Pulmonary artery endothelial cell (primary cell): ENCODE measurements at places on chromosomes 4 and X. TPM values are rescaled to one million over a fixed set of nuclear protein-coding genes. Genes with fewer than 3 reads are reported as not detected.

The GPR34 gene
- total RNA-seq: not detected in 2 replicates

The ATP2B3 gene
- total RNA-seq: 0.11 TPM in 1 of 2 replicates, not detected in the other

The ASB9 gene
- 9.2 and 21.0 TPM in 2 replicates for total RNA-seq

The CDKL2 gene
- total RNA-seq: 0.13 and 0.39 TPM in 2 replicates

The CCDC110 gene
- total RNA-seq: 0.49 and 0.73 TPM in 2 replicates

The ADH1B gene
- not detected in 2 replicates for total RNA-seq

GRCh38 chr4:72323227-72323626 lies 245.8 kb downstream of the ADAMTS3 start:
- DNase-seq: no peak

DNA sequence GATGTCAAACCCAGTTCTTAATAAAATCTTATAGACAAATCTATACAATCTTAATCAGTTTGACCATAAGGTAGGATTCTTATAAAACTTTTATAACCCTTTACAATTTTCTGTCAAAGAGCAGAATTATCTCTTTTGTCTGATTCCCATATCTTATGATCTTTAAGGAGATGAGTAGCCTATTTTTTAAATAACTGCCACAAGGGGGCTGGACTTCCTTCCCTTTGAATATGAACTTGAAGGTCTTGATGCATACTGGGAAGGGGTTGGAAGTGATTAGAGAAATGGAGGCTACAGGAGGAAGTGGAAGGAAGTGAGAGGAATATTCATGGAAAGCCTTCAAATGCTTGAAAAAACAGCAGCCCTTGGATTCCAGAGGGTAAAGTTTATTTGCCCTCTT lies 111.1 kb downstream of the APOOL start:
- DNase-seq: no peak

GRCh38 chr4:69881173-69881773 lies 21.3 kb upstream of the SULT1E1 start:
- peak; percentile 40 for DNase-seq

GRCh38 chrX:7269991-7270390 lies 122.0 kb upstream of the PUDP start:
- DNase-seq: no peak

DNA sequence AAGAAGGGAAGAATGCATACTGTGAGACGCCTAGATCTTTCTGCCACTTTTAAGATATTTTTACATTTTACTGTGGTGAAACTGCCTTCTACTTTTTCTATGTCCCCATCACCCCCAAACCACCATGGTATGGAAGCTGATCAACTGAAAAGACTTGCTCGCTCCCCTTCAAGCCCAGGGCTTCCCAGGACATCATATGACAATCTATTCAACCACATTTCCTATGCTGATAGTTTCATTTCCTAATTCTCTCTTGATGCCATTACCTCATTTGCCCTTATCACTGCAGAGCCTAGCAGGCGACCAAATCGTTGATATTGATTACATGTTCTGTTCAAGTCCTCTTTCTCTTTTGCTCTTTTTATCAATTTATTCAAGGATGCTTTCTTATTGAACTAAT lies 40.1 kb upstream of the KLHL34 start:
- DNase-seq: no peak

DNA sequence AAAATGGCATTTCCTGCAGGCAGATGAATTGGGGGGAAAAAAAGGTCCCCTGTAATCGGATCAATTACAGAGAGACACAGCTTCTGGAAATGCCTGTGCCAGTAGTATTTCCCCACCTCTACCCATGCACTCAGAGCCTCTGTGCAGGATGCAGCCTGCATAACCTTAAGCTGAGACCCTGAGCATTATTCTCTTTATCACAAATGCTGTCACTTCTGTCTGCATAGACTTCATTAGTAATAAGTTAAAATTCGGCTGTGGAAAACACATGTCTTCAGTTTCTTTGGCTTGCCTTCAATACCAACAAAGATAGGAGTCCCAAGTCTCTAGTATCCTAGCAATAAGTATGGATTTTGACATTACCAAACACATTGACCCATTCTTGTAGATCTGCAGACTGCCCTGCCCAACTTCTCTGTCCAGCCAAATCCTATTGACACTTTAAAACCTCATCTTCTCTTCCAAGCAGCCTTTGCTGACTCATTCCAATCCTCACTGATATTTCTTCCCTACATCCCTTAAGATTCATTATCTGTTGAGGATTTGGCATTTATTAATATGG lies 70.8 kb downstream of the LUZP4 start:
- no peak for DNase-seq

GRCh38 chr4:38730493-38730829 lies 52.3 kb downstream of the TLR10 start:
- DNase-seq: no peak

GRCh38 chrX:44274096-44274495 lies 69.4 kb downstream of the EFHC2 start:
- no peak for DNase-seq

- no peak for DNase-seq
Observed at GRCh38 chr4:84319124-84319523, 180.0 kb downstream of the NKX6-1 start.

DNA sequence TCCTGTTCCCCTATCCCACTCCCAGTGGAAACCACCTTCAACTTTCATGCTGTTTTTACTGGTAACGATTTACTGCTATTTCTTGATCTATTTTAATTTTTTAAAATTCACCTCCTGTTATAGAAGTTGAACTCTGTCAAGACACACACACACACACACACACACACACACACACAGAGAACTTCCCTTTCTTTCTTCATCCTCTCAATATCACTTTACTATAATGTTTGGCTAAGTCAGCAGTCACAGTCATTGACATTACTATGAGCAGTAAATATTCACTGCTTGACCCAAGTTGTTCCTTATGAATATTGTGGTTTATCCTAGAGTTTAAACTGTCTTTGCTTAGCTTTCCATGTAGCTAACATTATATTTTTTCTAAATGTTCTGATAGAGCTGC lies 24.0 kb upstream of the SGMS2 start:
- no peak for DNase-seq

- DNase-seq: no peak
Observed at GRCh38 chr4:182764137-182764536, 153.0 kb downstream of the DCTD start.

DNA sequence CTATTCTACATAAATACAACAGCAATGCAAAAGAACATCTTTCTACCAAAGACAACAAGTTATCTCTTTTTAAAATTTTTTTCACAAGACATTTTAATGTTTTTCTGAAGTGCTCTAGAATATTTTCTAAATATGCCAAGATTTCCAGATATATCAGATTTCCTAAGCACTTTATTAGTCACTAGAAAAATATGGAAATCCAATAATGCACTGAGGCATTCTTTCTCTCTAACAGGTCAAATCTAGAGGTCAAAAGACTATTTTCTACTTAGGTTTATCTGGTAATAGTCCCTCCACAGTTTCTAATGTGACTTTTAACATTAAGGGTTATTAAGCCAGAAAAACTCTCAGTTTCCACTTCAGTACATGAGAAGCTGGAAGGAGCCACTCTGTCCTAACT lies 1041.2 kb upstream of the INTU start:
- DNase-seq: no peak

DNA sequence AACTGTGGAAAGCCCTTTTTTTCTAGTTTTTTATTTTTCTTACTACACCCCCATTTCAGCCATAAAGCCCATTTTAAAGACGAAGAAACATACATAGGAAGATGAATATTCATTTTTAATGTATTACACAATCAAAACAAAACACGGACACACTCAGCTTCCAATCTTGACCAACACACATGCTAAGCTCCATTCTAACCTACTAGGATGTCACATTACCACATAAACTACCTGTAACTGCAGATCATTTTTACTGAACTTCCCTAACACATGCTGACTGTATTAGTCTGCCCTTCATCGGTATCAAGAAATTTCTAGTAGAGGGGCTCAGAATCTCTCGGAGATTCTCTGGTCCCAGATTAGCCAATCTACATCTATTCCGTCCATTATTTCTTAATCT lies 1.8 kb downstream of the CCNI start:
- no peak for DNase-seq

DNA sequence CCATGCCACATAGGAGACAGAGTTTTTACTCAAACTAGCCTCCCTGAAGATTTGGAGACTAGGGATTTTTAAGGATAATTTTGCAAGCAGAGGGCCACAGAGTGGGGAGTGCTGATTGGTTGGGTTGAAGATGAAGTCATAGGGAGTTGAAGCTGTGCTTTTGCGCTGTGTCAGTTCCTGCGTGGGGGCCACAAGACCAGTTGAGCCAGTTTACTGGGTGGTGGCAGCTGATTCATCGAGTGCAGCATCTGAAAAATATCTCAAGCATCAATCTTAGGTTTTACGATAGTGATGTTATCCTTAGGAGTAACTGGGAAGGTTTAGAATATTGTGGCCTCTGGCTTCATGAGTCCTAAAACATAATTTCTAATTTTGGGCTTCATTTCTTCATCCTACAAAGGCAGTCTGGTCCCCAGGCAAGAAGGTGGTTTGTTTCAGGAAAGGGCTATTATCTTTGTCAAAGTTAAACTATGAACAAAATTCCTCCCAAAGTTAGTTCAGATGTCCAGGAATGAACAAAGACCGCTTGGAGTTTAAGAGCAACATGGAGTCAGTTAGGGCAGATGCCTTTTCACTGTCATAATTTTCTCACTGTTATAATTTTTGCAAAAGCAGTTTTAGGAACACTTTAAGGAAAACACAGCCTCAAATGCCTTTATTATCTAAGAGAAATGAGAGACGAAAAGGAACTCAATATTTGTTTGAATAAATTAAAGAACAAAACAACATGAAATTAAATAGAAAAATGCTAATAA lies 960.8 kb upstream of the PRKX start:
- DNase-seq: no peak

DNA sequence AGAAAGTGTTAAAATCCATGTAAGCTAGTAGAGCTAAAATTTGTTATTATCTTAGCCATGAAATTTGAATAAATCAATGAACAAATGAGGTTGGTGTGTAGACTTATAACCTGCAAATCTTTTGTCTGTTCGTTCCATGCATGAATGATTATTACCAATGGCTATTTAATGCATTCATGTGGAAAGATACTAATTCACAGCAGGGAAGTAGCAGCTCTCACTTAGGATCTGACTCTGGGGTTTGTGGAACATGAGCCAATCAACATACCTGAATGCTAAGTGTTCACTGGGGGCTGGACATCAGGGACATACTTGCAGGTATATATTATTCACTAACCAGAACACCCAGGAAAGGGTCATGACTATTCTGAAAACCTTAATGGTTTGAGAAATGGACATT lies 444.1 kb downstream of the STIM2 start:
- no peak for DNase-seq
